ENCODE measurements at places on chromosomes 7 and 10.

DNA sequence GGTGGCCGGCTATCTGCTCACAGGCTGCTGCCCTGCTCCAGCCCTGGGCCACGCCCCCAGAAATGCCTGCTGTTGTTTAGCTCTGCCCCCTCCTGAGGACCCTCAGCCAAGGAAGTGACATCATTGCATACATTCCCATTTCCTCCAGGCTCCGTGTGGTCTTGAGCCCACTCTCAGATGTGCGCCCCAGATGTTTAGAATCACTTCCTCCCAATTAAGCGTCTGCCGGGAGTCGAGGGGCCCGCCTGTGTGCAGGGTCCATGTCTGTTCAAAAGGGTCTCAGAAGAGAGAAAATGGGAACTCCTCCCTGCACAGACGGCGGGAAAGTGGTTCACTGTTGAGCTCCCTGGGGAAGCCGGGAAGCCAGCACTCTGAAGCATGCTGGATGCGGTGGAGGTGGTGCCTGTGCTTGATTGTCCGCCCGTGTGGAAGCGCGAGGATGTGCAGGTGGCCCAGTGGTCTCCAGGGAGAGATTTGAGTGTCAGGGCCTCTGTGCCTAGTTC lies 116.9 kb upstream of the PPIF start:
- no peak for DNase-seq

DNA sequence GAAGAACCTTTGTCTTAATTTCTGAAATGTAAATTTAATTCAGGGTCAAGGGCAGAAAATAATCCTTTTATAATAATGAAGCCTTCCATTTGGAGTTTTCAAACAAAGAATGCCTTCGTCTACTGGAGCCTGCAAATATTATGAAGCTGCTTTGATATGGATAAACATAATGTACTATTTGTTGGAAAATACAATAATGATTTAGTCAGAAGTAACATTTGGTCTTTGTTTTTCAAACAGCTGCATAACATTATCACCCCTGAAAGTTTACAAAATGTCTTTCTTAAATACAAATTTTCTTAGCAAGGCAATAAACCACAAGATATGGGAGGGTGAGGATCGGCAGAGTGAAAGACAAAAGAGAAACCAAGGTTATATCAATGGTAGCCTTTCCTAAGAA lies 41.5 kb downstream of the TMEM26 start:
- DNase-seq, result no peak

DNA sequence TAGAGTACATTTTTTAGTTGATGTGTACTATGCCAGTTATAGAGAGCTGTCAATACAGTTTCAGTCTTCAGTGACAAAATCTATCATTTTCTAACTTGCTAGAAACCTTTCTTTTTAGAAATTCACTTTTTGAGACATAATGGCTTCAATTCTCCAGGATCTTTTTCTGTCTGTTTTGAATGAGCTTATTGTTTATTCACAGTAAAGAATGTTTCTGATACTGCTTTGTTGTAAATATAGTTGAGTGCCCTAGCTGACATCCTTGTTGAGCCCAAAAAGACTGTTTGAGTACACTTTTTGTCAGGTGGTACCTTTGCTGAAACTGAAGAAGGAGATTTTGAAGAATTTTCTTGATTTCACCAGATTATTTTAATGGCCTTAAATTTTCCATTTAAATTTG lies 139.9 kb downstream of the PPP1R9A start:
- DNase-seq, result no peak

DNA sequence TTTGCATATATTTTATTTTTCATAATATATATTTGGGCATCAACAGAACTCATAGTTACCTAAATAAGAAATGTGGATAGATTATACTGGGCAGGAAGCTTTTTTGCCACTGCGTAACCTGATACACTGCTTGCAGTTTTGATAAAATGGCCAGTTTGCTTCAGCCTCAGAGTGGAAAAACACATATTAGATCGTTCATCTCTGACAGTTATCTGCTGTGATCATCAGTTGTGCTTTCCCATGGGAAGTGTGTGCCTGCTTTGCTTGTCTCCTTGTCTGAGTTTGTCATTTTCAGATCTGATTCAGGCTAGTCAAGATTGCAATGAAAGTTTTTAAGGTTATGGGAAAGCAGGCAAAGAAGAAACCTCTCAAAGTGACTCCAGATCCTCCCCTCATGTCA lies 54.0 kb downstream of the ADAM12 start:
- DNase-seq, result no peak

DNA sequence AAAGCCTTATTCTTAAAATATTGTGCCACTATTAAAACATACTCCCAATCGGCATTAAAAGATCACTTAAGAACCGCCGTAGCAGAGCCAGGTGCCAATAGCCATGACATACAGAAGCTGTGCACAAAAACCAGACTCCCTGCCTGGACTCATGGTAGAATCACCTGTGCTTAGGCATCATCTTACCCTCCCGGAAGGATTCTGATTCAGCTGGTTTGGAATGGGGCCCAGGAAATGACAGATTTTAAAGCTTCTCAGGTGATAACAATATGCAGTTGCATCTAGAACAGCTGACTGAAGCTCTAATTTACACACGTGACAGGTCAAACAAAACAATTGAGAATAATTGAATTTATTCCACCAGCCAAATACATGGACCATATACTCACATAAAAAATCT lies 10.7 kb downstream of the A1CF start:
- DNase-seq, result no peak

- no peak for DNase-seq
Measured at GRCh38 chr7:126755381-126755780, 497.4 kb downstream of the GRM8 start.

DNA sequence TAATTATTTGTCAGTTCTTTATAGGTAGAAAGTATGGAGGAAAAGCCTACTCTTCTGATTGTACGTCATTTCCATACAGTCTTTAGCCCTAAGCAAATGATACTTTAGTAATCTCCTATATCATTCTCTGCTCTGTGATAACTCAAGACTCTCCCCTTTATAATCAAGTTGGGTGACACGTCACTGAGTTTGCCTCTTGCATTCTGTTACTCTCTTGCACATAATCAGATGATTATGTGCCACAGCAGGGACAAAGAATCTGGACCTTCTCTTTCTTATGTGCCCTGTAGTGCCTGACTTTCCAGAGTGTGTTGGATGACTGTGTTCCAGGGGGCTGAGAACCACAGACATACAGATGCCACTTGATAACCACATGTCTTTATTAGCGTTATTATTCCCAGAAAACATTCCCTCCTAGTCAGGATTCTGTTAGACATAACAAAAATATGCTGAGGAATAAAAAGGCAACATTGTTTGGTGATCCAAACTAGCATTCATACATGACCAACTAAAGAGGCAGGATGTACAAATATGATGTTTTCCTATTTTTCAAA lies 116.4 kb upstream of the HGF start:
- DNase-seq, result no peak

DNA sequence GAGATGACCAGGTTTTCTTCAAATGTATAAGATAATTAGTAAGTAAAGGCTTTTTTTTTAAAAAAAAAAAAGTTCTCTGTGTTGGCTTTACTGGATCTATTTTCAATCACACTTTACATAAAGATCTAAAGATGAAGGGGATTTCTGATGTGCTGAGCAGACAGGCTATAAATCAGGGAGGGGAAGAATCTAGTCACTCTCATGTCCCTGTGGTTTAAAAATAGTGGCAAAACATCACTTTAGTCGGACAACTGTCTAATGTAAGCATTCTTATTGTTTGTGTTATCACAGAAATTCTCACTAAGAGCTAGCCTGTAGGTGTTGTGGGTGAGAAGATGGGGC lies 132.7 kb downstream of the ICA1 start:
- DNase-seq, result no peak

- DNase-seq, result no peak
Measured at GRCh38 chr10:120132811-120133210, 240.3 kb downstream of the SEC23IP start.

- DNase-seq, result no peak
Measured at GRCh38 chr7:129767120-129768015, 155.8 kb downstream of the NRF1 start.

GRCh38 chr10:109912335-109913281 lies 10.7 kb downstream of the XPNPEP1 start:
- DNase-seq, result no peak

DNA sequence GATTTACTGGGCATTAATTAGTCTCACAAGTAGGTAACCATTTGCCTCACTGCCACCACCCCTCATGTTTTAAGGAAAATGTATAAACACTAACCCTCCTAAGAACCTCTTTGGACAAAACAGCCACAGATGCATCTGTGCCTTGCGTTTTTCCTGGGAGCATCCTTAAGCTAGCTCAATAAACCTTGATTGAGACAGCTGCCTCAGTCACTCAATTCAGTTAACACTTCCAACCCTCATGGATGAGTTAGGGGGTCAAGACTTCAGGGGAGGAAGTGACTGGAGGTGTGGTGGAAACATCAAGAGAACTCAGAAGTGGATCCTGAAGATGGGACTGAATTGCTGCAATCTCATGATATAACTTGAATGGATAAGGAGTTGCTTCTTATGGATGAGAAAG lies 31.5 kb downstream of the CUL2 start:
- no peak for DNase-seq

DNA sequence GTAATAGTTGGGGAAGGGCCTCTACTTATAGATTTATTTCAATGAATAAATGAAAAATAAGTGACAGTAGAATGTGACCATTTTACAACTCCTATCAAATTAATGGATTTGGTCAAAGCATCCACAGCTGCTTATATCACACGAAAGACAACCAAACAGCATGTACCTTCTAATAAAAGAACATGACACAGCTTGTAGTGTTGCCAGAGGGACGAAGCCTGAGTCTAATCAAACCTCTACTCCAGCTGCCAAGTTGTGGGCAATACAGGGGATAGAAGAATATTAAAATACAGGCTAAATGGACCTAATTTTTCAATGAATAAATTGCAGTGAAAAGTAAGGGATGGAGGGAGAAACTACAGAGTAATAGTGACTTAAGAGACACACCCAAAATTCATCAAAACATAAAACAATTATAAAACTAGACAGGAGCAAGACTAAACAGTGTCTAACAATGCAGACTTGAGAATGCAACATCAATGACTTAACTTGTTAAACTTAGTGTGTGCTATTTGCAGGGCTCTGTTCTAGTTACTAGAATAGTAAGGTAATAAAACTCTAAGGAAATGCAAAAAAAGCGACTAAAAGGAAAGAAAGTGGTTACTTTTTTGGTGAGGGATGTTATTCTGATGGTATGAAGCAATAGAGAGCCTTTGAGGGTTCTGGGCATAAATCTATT lies 853.8 kb downstream of the GRM8 start:
- no peak for DNase-seq

DNA sequence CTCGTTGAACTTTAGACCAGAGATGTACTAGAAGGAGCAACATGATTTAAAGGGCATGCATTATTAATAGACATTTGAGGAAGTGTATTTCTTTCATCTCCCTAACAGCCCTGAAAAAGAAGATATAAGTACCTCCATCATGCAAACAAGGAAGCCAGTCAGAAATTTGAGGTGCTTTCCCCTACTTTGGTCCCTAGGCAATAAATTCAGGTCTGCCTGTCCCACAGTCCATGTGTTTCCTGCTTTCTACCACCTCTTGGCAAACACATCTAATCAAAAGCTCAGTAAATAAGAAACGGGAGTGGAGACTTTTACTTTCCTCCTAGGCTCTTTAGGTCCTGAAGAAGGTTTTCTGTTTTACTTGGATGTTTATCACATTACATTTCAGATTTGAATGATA lies 5.2 kb upstream of the SEMA3C start:
- DNase-seq, result no peak

GRCh38 chr10:112775892-112776674 lies 174.0 kb upstream of the TCF7L2 start:
- no peak for DNase-seq

- no peak for DNase-seq
Measured at GRCh38 chr10:21870849-21871248, 132.7 kb downstream of the DNAJC1 start.

- DNase-seq, result no peak
Measured at GRCh38 chr7:128215739-128216138, 25.3 kb upstream of the LEP start.

DNA sequence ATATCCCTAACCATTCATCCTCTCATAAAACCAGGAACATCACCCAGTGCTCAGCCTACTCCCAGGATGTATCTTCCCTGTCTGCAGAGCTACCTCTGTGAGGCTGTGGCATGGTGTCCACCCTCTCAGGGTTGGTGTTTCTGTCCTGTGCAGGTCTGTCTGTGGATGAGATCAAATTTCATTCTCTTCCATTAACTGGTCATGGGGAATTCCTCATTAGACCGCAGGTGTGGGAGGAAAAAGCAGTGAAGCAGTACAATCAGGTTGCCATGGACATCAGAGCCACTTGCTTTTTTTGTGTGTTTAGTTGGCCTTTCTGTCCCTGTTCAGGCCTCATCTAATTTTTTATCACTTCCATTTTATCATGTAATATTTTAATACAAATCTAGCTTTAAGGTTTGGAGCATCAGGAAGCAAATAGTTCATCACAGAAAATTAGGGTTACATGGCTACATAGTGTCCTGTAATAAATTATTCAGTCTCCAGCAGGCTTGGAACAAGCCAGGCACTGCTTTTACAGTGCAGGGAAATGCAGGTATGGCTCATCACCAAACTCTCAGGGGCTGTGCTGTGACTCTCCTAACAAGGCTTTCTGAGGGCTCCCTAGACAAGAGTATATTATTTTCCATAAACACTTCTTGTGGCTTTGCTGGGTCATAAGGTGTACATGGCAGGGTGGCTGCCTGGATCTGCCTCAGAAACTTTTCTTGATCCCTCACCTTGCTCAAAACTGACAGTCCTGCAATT lies 594.9 kb upstream of the IGFBP3 start:
- DNase-seq, result no peak

DNA sequence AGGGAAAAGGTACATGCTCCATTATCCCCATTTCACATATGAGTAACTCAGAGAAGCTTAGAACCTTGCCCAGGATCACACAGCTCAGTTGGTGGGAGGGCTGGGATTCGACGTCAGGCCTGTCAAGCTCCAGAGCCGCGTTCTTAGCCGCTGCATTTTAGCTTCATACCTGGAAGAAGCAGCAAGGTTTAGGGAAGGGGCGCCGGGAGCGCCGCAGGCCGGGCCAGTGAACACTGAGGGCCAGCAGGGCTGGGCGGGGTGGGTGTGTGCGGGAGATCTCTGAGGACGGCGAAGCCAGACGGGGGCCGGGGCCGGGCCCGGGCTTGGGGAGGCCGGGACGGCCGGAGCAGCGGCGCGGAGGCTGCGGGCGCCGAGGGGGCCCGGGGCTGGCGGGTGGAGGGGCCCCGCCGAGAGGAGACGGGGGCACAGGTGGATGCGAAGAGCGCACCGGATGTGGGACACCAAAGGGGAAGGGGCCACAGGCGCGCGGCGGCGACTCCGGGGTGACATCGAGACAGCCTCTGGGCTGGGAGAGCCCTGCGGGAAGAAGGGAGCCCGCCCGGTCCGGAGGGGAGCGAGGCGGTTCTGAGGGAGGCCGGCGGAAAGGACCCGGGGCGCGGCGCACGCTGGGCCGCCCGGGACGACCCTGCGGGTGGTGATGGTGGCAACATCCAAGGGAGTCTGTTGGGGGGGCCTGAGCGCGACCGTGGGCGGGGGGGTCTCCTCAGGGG lies 498 bp downstream of the NDST2 start:
- no peak for DNase-seq

Data from amniotic stem cell (primary cell).